ENCODE measurements at places on chromosomes 12 and 14. TPM values are rescaled to one million over a fixed set of nuclear protein-coding genes. Genes with fewer than 3 reads are reported as not detected.
A peak's percentile ranks its signal among the peaks of the same experiment; 100 is the strongest.

GRCh38 chr12:105555556-105556295 lies 225.2 kb downstream of the C12orf75 start:
- H3K36me3 ChIP-seq = no peaks in the 10 kb centered on the region
- H3K4me3 ChIP-seq = no peak overlapping the region
- H3K27ac ChIP-seq = no peak overlapping the region
- no peaks in the 10 kb centered on the region for H3K4me1 ChIP-seq

DNA sequence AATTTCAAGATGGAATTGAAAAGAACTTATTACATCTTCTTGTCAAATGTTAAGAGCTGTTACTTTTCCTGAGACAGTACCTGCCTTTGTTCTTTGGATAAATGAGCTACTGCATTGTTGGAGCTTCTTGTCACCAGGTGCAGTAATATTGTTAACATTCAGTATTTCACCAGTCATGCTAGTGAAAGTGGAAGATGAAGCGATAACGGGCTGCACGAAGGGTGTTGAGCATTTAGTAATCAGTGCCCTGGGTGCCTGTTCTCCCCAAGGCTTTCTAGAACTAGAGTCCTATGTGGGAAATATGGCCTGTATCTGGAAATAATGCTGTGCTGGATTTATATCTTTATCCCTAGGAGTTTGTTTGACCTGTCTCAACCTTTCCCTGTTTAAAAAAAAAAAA lies 83.2 kb downstream of the PPP2R5C start:
- H3K27me3 ChIP-seq = no peaks in the 10 kb centered on the region
- peaks cover 88% of the 10 kb centered on the region for H3K4me1 ChIP-seq
- H3K4me3 ChIP-seq = no peak overlapping the region
- peak overlapping the region; percentile 57 for H3K27ac ChIP-seq
- H3K36me3 ChIP-seq = peaks cover 12% of the 10 kb centered on the region

- no peaks in the 10 kb centered on the region for H3K36me3 ChIP-seq
- H3K4me3 ChIP-seq = peak overlapping the region; percentile 72
- H3K4me1 ChIP-seq = peaks cover 7% of the 10 kb centered on the region
- peak; percentile 28 for DNase-seq
Observed at GRCh38 chr12:79689477-79690141, 1.2 kb downstream of the PAWR start.

DNA sequence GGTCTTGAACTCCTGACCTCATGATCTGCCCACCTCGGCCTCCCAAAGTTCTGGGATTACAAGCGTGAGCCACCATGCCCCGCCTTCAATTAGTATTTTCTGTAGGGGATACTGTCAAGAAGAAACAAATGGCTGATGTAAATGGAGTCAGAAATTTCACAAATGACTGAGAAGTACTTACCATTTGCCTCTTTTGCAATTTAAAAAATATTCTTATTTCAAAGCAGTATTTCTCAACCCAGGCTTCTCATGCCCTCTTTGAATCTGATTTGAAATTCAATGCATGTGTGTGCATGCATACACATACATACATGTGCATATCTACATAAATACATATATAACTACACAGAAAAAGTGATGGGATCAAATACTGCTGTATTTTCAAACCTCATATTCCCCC lies 4.4 kb downstream of the PSMA6 start:
- peaks cover 34% of the 10 kb centered on the region for H3K36me3 ChIP-seq
- no peak for DNase-seq
- peak overlapping the region; percentile 70 for H3K27ac ChIP-seq

DNA sequence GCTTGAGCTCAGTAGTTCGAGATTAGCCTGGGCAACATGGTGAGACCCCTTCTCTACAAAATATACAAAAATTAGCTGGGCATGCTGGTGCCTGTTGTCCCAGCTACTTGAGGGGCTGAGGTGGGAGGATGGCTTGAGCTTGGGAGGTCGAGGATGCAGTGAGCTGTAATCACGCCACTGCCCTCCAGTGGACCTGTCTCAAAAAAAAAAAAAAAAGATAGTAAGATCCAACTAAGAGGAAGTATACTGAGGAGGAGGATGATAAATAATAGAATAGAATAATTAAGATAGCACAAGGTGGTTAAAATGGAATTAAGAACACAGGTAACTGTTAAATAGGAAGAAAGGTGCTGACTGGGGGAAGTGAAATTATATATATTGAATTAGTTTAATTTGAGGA lies 37.0 kb upstream of the BAZ1A start:
- H3K36me3 ChIP-seq = no peaks in the 10 kb centered on the region
- DNase-seq = no peak
- no peak overlapping the region for H3K27ac ChIP-seq
- no peak overlapping the region for H3K4me3 ChIP-seq
- no peaks in the 10 kb centered on the region for H3K27me3 ChIP-seq
- no peaks in the 10 kb centered on the region for H3K4me1 ChIP-seq

DNA sequence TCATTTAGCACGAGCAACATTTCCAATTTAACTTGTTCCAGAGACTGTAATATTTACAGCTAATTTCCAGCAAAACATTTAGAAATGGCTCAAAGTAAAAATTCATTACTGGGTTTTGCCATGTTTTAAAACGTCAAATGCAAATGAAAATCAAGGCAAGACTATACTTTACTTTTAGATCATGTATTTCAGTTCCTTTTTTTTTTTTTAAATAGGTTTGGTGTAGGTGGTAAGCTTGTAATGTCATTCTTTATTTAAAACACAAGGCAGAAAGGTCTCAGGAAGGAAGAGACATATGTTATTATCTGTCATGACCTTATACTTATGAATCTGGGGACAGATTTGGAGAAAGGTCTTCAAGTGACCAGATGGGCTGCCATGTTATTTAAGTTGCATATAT lies 54.1 kb downstream of the GRIP1 start:
- DNase-seq = no peak
- H3K4me3 ChIP-seq = no peak overlapping the region
- H3K36me3 ChIP-seq = no peaks in the 10 kb centered on the region
- H3K27me3 ChIP-seq = no peaks in the 10 kb centered on the region
- no peaks in the 10 kb centered on the region for H3K4me1 ChIP-seq

DNA sequence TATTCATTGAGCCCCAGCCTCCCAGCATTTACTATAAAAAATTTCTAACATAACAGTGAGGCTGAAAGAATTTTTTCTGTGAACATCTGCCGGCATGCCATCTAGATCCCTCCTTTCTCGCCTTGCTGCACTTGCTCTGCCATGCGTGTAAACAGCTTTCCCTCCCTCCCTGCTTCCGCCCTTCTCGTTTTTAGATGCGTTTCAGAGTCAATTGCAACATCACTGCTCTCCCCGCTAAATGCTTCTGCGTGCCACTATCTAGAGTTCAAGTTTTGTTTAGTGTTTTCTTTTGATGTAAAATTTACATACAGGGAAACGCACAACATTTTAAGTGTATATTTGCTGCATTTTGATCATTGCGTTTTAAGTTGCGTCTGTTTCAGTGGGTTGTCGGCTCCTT lies 83.6 kb downstream of the CCDC92 start:
- H3K4me3 ChIP-seq = no peak overlapping the region
- no peaks in the 10 kb centered on the region for H3K4me1 ChIP-seq
- no peaks in the 10 kb centered on the region for H3K27me3 ChIP-seq
- no peak for DNase-seq
- no peaks in the 10 kb centered on the region for H3K36me3 ChIP-seq

- no peaks in the 10 kb centered on the region for H3K36me3 ChIP-seq
- no peaks in the 10 kb centered on the region for H3K27me3 ChIP-seq
- no peak overlapping the region for H3K27ac ChIP-seq
- no peak overlapping the region for H3K4me3 ChIP-seq
- no peak for DNase-seq
- H3K4me1 ChIP-seq = no peaks in the 10 kb centered on the region
Observed at GRCh38 chr12:16555630-16556029, 50.3 kb downstream of the LMO3 start.

DNA sequence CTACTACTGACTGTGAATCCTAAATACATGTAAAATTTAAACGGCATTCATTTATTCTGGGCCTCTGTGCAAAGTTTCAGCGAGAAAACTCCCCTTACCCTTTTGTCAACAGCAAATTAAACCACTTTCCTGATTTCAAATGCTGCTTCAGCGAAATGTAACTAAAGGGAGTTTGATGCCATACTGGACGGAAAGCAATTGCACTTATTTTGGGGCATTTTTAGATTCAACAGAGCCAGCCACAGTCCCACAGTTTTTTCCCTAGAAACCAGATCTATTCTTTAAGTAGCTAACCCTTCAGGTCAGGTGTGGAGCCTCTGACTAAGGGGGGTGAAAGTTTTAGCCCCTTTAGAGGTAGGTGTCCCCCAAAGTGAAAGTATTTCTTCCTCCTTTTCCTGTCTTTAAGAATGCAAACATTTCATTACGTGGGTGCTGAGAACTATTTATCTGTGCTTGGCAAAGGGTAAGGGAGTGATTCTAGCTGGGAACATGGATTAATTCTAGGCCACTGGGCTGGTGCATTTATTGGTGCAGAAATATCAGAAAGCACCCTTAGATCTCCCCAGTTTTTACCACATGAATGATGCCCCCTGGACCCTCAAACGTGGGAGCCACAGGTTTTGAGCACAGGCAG lies 72.7 kb downstream of the SPTB start:
- H3K4me1 ChIP-seq = no peaks in the 10 kb centered on the region
- DNase-seq = no peak
- H3K4me3 ChIP-seq = no peak overlapping the region

DNA sequence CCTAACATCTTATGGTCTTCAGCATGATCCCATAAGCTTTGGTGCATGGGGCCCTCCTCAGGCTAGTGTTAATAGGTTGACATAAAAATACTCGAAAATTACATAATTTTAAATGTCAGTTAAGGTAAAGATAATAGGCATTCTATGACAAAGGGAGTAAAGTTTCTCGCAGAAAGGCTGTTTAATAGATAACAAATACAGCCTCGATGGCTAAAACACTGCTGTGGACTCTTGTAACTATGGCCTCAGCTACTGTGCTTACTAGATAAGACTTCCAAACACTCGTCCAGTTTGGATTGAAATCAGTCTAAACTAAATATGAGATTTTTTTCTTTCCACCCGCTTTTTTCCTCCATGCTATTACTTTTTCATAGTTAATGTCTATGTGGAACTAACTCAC lies 23.2 kb upstream of the MGST1 start:
- no peaks in the 10 kb centered on the region for H3K36me3 ChIP-seq
- no peaks in the 10 kb centered on the region for H3K4me1 ChIP-seq
- DNase-seq = no peak

DNA sequence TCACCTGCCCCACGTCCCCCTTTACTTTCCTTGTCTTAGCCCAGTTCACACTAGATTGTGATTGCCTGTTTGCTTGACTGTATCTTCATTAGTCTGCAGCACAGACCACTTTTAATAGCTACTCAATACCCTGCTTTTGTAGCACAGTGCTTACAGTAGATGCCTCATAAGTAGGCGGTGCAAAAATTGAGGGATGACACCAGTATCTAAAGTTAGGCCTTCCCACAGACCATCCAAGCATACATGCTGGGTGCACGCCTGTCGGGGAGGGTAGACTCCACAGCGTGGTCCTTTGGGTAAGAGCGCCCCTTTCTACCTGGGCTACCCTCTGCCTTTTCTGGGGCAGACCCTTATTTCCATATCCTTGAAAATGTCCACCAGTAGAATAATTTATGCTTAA lies 140.8 kb downstream of the GCH1 start:
- peaks cover 13% of the 10 kb centered on the region for H3K4me1 ChIP-seq
- DNase-seq = no peak
- no peak overlapping the region for H3K4me3 ChIP-seq
- no peaks in the 10 kb centered on the region for H3K27me3 ChIP-seq

GRCh38 chr12:1533205-1533601 lies 61.2 kb downstream of the FBXL14 start:
- no peaks in the 10 kb centered on the region for H3K36me3 ChIP-seq
- DNase-seq = peak; percentile 22
- no peak overlapping the region for H3K27ac ChIP-seq

AKAP6 gene
- total RNA-seq = 2.0 TPM

TMEM52B gene
- not detected for total RNA-seq

TPPP2 gene
- not detected for total RNA-seq

BBS10 gene
- total RNA-seq = 3.3 TPM

SLC17A8 gene
- not detected for total RNA-seq
